Activated CD8-positive, alpha-beta memory T cell treated with anti-CD3 and anti-CD28 coated beads for 24 hours (primary cell): ENCODE measurements at places on chromosomes 11 and 22.

- DNase-seq, result peak; percentile 75
Observed at GRCh38 chr11:10303558-10304363, 1.1 kb upstream of the ADM start.

- DNase-seq, result peak; percentile 24
Observed at GRCh38 chr22:22712092-22712658, 67.8 kb downstream of the GGTLC2 start.

GRCh38 chr22:38844315-38845003, 631 bp upstream of the NPTXR start:
- DNase-seq, result no peak

- DNase-seq, result no peak
Observed at GRCh38 chr22:37601540-37602442, 6.8 kb upstream of the GGA1 start.

DNA sequence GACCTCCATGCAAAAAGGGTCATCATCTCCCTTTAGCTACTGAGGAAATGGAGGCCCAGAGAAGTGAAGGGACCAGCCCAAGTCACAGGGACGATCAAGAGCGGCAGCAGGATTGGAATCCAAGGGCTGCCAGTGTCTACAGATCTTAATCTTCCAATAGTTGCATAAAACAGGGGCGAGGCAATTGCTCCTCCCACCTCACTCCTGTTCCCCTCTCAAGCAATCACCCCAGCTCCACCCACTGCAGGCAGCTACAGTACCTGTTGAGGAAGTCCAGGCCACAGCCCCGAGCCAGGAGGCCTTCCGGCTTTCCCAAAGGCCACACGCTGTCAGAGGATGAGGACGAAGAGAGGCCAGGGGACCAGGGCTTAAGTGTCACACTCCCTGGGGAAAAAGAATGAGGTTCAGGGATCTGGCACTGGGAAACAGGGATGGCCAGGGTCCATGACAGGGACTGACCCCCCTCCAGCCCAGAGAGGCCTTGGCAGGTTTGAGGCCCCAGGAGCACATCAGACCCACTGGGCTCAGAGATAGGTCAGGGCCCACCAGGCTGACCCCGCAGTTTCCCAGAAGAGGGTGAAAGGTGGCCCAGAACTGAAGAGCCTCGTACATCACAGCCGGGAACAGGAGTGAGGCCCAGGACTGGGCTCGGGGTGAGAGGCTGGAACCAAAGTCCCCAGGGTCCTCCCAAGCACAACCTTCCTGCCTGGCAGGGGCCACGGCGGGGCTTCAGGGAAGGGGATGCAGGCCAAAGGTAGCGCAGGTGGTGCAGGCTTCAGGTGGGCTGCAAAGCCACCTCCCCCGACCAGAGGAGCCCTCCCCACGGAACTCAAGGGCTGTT, 16.4 kb upstream of the MFNG start:
- no peak for DNase-seq

- no peak for DNase-seq
Observed at GRCh38 chr22:17397756-17398547, 28.7 kb downstream of the CECR2 start.

DNA sequence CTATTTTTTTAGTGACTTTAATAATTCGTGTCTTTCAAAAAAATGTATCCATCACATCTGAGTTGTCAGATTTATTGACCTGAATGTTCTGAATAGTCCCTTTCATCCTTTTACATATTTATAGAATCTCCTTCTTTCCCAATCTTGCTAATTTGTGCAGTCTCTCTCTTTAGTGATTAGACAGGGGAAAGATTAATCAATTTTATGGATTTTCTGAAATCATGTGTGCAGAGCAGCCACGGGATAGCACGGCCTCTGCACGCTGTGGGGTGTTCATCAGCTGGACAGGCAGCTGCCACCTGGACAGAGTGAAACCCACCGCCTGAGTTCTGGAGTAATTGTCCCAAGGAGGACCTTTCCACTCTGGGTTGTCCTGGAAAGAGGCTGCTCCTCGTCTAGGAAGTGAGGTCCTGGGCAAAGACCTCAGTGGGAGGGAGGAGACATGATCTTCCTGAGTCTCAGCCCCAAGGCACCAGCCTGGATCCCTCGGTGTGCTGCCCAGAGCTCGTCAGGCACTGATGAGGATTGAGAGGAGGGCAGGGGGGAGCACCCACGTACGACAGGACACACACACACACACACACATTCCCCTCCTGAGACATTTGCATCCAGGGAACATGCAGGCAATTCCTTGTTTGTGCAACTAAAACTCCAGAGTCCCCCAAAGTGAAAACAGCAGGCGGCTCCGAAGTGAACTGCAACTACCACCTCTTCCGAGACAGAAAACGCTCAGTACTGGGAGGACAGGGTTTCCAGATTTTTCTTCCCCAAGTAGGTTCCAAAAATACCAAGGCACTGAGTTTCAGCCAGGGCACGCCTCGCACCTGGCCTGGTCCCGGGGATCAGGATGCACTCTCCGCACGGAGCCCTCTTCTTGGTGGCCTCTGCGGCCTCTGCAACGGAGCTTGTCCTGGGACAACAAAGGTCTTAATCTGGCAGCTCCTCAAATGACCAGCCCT, 22.5 kb upstream of the KRTAP5-6 start:
- no peak for DNase-seq
